ENCODE measurements at places on chromosomes 7 and 10.

GRCh38 chr7:112022128-112022527, 184.1 kb downstream of the DOCK4 start:
- no peak for DNase-seq

GRCh38 chr10:128221807-128222206, 95.6 kb upstream of the MKI67 start:
- no peak for DNase-seq

- no peak for DNase-seq
These were observed 17.9 kb upstream of the TMEM225B start for GRCh38 chr7:99579956-99580777.

DNA sequence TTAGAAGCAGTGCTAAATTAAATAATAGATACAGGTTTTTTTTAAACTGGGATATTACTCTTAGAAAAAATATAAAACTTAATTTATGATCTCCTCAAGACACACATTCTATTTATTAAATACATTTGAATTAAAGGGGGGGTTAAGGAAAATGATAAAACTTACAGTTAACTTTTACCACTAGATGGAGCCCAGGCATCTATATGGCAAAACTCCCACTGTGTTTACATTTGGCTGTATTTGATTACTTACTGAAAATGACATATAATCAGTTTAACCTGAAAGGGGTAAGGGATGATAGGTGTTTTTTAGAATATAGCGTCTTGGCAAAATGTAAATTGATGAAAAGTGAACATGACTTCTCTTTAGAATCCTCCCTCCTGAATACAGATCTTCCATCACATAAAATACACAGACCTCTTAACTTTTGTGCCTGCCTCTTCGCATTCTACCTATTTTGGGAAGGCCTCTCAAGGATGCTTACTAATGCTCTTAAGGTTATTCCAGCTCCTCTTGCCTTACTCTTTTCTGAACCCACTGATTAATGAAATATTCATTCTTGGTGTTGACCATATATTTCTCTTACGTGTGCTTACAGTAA, 235.7 kb downstream of the AGMO start:
- peak; percentile 63 for DNase-seq

- DNase-seq: no peak
These were observed 343.0 kb upstream of the NPSR1 start for GRCh38 chr7:34315032-34315431.

Measured in SW480 (cell line).